Epithelial cell of prostate (primary cell): ENCODE measurements at places on chromosomes 7 and 10.

DNA sequence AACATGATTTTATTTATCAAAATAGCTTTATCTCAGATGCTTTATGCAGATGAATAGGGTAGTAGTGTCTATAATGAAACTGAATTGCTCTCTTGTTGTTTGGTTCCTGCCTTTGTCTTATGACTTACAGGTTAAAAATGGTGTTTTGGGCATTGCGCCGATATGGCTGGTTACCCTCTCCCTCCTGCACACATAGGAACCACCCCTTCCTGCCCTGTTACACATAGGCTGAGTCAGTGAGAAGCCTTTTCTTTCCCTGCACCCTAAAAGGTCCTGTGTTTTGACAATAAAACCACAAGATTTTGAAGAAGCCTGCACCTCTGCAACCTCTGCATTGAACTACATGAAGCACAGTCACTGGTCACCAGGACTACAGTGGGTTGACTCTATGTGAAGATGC lies 655.8 kb upstream of the ANKRD30A start:
- DNase-seq: no peak

DNA sequence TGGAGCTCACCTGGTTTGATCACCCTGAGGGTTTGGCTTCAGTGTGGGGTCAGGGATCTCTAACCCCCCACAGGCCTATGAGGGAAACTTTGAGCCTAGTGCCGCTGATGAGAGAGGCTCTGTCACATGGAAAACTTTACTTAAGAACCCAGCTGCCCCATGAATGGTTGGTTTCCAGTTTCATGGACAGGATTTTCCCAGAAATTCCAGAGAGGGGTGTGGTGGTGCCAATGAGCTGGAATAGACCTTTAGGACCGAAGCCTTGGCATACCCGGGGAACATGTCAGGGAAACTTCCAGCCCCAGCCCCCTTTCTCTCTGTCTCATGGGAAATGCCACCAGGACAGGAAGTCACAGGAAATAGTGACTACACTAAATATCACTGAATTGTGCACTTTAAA lies 36.9 kb downstream of the AKR1B1 start:
- no peak for DNase-seq

GRCh38 chr7:82559193-82559805 lies 115.7 kb upstream of the CACNA2D1 start:
- no peak for DNase-seq

DNA sequence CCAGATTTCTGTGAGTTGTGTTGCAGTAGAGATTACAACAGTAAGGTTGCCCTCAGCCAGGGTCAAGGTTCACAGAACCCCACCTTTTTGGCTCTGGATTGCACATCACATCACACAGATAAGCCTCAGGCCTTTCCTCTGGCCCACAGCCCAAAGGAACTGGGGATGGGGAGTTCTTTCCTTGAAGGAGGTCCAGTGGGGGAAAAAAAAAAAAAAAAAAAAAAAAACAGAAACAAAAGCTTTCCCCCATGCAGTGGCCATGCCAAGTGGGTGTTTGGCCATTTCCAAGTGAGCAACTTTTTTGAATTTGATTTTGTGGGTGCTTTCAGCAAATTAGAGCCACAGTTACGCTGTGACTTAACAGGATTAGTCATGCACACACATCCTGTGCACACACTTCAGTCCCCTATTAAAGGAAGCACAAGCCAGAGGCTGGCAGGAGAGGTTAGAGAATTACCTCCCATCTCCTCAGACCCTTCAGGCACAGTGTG lies 79.3 kb upstream of the NANOS1 start:
- no peak for DNase-seq

GRCh38 chr7:27936047-27936767 lies 196.2 kb downstream of the TAX1BP1 start:
- DNase-seq: no peak

DNA sequence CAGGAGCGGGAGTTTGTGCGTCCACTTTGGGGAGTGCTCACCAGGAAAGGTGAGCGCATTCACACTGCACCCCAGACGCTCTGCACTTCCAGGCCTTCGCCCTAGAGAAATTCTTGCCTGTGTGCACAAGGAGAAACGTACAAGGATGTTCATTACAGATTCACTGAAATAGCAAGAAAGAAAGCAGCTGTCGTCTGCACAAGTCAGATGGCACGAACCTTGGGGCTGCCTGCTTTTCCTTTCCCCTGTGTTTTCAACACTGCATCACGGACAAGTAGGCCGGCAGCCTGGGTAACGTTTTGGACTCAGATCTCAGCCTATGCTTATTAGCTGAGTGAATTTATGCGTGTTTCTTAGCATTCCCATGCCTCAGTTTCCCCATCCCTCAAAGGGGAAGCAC lies 546.8 kb upstream of the FOXK1 start:
- DNase-seq: no peak

DNA sequence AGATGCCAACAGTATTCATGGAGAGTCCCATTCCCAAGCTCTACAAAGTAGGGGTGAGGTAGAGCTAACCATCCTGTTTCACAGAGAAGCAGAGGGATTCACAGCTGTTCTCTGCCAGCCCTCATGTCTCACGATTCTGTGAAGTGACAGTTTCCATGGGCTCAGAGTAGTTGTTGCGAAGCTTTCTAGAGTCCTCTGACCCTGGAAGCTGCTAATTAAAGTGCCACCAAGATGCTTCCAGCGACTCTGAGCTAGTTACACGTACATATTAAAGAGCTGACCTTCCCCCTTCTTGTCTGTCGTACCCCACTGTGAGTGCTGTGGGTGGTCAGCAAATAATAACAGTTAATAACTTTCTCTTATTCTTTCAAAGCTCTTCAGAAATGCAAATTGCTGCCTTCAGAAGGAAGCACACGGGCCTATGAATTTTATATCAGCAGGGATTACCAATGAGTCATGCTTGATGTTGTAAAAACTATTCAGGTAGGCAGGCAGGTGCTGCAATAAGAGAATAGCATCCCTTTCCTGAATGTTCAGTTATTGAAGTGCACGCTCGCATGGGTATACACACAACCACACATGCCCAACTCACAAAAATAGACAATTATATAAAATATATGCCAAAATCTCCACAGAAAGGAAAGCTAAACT lies 34.1 kb downstream of the DNAJB9 start:
- no peak for DNase-seq

DNA sequence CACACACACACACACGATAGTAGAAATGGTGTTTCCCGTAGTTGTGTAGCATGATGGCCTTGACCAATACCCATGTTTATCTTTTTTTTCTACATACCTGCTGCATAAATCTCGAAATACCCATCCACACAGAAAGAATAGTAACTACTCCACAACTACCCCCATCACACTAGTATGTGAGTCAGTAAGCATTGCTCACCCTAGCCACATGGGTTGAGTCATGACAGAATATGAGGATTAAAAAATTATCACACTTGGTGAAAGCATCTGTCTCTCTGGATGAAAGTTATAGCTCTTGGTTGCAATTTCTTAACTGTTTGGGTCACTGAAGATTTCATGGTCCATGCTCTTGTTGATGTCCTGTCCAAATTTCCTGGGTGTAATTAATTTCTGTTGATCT lies 103.4 kb upstream of the MDFIC start:
- peak; percentile 51 for DNase-seq

DNA sequence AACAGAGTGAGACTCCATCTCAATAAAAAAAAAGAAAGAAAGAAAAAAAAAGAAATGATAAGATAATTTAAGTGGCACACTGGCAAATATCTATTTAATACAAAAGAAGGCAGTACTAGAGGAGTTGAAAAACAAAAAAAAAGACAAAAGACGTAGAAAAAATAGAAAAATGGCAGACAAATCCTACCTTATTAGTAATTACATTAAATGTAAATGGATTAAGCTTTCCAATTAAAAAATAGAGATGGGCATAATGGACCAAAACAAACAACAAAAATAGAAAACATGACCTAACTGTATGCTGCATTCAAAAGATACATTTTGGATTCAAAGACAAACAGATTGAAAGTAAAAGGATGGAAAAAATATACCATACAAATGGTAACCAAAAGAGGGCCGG lies 5.3 kb upstream of the PARP12 start:
- DNase-seq: no peak

DNA sequence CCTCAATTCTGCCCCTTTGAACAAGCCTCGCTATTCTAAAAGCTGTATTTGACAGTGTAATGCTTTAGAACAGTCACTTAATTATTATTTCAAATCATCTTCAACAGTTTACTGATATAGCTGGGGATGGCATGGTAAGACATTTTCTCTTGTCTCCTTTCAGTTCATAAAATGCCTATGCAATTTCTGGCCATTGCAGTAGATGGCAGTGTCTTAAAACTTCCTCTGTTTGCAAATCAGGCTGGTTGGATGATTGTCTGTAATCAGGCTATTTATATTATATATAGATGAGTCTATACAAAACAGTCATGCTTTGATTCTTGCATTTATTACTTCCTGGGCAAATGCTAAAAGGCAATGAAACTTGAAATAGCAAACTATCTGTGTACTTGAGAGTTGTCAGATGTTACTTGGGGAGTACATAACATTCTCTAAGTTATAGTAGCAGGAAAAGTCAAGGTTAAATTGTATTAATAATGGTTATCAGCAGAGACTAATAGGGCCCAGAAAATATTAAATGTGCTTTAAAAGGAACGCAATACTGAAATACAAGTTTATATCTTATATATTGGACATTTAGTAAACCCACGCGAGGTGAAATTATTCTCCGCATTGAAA lies 55.5 kb upstream of the LHFPL3 start:
- peak; percentile 6 for DNase-seq

GRCh38 chr7:35694161-35694783 lies 663 bp downstream of the HERPUD2 start:
- no peak for DNase-seq

- no peak for DNase-seq
Observed at GRCh38 chr10:123134915-123135414, 805 bp upstream of the HMX3 start.

DNA sequence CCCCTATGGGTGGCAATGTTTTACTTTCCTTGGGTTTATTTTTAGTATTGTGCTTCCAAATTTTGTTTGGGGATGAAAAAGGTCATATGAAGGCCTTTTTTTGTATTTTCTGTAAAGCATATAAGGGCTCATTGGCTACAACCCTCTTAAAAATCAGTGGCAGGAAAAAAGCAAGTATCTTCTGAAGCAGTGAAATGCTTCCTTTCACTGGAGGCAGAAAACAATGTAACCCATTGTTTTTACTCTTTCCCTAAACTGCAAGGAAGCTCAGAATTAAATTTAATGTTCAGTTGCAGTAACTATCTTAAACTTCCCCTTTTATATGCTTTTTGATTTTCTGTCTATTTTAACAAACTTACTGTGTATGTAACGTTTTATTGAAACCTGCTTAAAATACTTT lies 148.7 kb upstream of the LYZL1 start:
- DNase-seq: no peak

GRCh38 chr7:45087301-45088145 lies 1.2 kb downstream of the NACAD start:
- no peak for DNase-seq

GRCh38 chr10:92868557-92868956 lies 20.2 kb downstream of the EXOC6 start:
- no peak for DNase-seq

DNA sequence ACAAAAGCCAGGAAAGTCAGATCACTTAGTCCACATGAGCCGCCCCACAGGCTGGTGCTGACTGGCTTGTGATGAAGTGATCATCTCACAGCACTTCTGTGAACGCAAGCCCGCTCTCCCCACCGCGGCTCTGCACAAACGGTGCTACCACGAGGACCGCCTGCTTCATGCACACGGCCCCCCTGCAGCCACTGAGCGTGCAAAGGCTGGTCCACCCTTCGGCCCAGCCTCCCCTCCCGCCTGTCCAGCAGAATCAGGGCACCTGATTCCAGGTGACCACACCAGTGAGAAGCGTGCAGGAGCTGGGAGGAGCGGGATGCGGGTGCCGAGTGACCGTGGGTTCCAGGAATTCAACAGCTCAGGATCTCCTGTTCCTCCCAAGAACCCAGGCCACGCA lies 32.2 kb downstream of the MAD1L1 start:
- DNase-seq: no peak

DNA sequence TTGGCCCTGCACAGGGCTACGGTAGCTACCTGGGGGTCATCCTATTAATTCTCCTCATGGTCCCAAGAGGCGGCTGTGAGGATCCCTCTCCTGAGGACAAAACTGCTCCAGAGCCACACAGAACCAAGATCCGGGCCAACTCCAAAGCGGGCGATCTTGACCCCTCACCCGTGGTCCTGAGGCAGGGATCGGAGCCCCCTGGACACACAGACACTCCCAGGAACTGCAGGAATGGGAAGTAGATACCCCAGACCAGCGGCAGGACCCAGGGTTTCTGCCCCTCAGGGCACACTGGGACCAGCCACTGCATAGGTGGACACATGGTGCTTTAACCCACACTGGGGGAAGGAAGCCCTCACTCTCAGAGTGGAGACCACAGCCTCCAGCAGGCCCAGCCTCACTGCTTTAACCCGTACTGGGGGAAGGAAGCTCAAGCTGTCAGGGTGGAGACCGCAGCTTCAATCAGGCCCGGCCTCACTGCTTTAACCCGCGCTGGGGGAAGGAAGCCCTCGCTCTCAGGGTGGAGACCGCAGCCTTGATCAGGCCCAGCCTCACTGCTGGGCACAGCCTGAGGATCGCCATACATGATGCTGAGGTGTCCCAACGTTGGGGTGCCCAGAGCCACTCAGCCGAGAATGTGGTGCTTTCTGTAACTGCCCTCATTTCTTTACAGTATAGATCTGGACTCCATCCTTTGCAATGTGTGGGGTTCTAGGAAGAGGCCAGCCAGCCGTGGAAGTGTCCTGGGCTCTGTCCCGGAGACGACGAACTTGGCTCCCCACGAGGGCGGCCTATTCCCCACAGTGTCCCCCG lies 60.1 kb downstream of the DIP2C start:
- no peak for DNase-seq

GRCh38 chr10:44880090-44880715 lies 30.9 kb upstream of the TMEM72 start:
- no peak for DNase-seq

DNA sequence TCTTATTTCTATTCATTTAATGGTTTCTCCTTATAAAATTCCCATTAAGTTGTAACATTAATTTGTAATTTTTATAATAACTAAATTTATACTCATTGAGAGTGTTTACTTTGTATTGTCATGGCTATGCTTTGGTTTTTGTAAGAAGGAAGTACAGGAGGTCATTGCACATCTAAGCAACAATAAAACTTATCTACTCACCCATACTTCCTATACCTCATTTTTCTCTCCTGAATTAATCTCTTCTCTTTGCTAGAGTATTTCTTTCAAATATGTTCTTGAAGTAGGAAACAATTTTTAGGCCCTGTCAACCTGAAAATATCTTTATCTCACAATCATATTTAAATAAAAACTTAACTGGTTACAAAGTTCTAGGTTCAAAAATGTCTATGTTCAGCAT lies 95.4 kb upstream of the WDR11 start:
- DNase-seq: no peak

DNA sequence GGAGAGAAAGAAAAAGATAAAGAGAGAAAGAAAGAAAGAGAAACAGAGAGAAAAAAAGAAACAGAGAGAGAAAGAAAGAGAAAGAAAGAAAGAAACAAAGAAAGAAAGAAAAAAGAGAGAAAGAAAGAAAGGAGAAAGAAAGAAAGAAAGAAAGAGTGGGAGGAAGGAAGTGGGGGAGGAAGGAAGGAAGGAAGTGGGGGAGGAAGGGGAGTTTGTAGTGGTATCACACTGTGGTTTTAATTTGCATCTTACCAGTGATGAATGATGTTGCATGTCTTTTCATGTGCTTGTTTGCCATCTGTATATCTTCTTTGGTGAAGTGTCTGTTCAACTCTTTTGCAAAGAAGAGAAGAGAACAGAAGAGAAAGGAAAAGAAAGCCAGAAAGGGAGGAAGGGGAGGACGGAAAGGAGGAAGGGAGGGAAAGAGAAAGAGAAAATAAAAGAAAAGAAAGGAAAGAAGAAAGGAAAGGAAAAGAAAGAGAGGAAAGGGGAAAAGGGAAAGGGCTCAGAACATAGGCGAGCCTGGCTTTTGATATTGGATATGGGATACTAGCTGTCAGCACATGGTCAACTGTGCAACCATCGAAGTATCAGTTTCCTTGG lies 79.2 kb upstream of the FRMD4A start:
- no peak for DNase-seq
